Dermis microvascular lymphatic vessel endothelial cell (primary cell): ENCODE measurements at places on chromosomes 16 and 17. TPM values are rescaled to one million over a fixed set of nuclear protein-coding genes. Genes with fewer than 3 reads are reported as not detected.

- no peak for DNase-seq
Measured at GRCh38 chr17:4440690-4441686, 7.2 kb downstream of the SPNS3 start.

DNA sequence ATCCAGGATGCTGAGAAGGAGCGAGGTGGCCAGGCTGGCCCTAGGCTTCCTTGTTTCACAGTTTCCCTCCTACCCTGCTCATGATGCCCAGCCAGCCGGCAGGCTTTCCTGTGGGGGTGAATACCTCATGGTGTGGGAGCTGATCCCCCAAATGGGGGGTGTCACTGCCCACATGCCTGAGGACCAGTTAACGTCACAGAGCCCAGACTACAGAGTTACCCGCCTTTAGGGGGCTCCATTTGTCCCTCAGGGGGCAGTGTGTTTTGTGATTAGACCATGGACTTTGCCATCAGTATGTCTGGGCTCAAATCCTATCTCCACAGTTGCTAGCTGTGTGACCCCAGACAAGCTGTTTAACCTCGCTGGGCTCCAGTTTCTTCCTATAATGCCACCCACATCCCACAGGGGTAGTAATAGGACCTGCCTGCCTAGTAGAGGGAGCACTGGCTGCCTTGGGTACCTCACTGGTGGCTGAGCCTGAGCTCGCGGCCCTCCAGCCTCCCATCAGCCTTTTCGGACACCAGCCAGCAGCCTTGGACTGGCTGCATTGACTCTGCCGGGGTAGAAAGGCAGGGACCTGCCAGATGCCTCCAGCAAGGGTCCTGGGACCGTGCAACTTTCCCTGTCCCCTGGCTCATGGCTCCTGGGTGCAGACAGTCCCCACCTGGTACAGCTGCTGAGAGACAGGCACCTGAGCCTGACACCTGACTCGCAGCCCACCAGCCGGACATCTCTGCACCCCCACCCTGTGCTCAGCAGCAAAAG, 87.5 kb upstream of the GSE1 start:
- no peak for DNase-seq

The SLC4A1 gene
- not detected in 2 replicates for total RNA-seq

The CLEC3A gene
- total RNA-seq = not detected in 2 replicates

DNA sequence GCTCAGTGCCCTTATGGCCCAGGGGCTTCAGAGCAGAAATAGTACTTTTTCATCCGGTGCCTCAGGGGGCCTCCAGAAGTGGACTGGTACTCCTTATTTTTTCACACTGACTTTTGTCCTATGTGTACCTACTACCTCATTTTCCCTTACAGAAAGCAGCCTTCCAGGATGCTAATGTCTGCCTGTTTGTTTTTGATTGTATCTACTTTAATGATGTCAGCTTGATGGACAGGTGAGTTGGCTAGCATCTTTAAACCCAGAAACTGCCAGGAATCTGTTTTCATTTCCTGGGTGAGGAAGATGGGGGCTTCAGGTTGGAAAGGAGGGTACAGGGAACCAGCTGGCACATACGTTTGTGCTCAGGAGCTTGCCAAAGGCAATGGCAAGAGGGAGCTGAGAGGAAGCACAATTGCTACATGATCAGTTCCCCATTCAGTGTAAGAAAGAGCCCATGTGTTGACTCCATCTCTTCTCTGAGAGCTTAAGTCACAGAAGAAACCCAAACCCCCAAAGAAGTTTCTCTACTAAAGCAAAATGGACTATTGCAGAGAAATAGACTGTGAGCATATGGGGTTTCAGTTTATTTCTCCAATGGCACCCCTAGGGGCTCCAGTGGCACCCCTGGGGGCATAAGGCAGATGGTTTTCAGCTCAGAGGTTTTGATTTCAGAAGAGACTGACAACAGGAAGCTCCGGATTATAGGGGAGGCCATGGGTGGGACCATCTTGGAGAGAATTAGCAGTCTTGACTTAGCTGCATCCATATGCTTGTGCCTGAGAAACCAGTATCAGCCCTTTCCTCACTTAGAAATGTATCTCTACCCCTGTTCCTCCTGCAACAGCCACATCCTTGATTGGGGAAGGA, 16.3 kb downstream of the LIG3 start:
- DNase-seq = no peak

- no peak for DNase-seq
Measured at GRCh38 chr16:652454-653305, 3.5 kb downstream of the WDR90 start.
